ENCODE measurements at places on chromosomes 4 and X.

- no peak for DNase-seq
Measured at GRCh38 chr4:69849297-69849696, 10.6 kb downstream of the SULT1E1 start.

DNA sequence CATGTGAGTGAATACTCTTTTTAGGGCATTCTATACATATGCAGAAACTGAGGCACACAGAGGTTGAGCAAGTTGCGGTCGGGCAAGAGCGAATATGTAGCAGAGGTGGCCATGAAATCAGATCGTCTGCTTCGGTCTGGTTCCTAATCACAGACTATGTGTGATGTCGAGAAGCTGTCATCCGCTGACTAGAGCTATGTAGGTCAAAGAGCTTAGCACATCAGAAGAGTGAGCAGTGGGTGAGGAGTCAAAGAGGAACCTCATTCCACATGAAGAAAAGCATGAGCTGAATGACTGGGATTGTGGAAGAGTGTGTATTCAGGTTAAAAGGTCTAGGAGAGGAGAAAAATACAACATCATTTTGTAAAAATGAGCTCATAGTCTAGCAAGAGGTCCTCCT lies 19.0 kb downstream of the GAB3 start:
- DNase-seq = peak; percentile 22

DNA sequence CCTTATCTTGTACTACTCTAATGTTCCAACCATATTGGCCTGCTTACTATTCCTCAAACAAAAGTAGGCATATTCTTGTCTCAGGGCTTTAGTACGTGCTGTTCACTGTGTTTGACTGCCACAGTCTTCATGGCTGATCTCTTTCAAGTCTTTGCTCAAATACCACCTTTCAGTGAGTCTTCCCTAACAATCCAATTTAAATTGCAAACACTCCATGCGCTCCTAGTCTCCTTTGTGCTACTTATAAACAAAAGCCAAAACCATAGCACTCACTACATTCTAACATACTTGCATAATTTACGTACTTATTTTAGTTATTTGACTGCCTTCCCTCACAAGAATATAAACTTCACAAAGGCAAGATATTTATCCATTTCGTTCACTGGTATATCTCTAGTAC lies 1.7 kb upstream of the ART3 start:
- DNase-seq = no peak

DNA sequence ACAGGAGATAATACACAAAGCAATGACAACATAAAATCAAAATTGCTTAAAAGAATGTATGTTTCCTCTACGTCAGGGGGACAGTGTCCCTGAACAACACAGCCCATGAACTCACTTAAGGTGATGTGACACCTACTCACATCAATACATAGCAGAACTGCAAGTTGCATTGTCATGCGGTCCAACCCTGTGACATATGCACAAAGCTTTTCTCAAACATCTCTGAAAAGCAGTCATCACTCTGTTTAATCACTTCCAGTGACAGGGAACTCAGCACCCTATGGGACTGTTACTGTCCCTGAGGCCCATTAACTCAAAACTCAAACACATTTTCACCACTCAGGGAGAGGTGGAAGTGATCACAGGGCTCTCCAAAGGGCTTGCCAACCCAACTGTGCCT lies 2.4 kb downstream of the STX18 start:
- DNase-seq = no peak

- no peak for DNase-seq
Measured at GRCh38 chr4:81173213-81173612, 41.8 kb downstream of the PRKG2 start.

DNA sequence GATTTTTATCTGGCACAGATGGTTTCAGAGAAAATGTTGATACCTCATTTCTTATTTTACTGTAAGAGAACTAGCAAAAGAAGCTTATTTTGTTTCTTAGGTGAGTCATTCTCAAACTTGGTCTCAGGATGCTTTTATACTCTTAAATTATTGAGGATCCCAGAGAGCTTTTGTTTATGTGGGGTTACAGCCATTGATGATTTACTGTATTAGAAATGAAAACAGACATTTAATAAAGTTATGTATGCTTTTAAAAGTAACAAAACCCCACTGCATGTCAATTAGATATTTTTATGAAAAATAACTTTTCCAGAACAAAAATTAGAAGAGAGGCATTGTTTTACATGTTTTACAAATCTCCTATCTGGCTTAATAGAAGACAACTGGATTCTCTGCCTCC lies 12.1 kb downstream of the USP9X start:
- no peak for DNase-seq

- DNase-seq = no peak
Measured at GRCh38 chrX:63922221-63922620, 137.2 kb upstream of the ARHGEF9 start.

DNA sequence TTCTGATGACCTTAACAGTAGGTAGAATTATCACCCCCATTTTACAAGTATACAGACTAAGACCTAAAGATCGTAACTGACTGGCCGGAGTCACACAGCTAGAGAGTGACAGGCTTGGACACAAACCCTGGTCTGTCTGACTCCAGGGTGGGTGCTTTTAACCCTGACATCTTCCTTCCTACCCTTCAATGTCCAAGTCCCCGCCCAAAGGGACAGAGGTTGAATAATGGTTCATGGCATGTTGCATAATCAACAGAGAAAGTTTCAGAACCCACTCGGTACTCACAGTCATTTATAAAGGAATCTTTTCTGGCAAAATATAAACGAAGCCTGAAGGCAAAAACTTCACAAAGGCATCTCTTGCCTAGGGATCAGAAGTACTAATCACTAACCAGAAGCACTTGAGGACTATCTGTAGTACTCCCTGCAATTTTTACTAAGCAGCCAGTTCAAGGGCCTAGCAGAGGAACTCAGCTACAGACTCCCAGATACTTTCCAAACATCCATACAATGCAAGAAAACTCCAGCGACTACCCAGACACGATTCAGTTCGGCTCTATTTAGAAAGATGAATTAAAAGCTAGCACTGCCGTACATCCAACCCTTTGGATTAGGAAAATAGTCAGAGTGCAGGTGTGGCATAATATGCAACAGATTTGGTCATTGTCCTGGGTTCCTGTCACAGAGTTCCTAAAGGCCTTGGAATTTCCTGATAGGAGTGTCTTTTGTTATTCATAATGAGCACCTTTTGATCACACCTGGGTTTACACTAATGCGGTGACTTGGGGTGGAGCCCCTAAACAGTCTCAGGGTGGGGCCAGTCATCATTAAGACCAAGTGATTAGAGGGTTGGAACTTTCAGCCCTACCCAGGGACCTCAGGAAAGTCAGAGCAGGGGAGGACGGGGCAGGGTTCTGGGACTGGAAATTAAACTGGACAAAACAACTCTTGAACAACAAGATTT lies 44.0 kb downstream of the RELL1 start:
- no peak for DNase-seq

DNA sequence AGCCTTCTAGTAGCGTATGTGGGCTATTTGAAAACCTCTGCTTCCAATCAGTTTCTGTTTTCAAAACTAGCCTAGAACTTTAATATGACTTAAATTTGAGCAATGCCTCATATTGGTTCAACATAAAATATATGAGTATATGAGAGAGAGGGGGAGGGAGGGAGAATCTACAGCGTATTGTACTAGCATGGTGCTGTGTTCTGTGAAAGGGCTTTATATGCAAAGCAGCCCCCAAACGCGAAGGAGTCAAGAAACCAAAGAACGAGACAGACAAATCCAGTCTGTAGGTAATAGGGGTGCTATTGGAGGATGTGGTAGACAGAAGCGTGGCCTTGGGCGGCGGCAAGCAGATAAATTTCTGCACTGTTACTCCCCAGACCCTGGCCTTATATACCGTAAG lies 784 bp upstream of the ANXA5 start:
- no peak for DNase-seq

DNA sequence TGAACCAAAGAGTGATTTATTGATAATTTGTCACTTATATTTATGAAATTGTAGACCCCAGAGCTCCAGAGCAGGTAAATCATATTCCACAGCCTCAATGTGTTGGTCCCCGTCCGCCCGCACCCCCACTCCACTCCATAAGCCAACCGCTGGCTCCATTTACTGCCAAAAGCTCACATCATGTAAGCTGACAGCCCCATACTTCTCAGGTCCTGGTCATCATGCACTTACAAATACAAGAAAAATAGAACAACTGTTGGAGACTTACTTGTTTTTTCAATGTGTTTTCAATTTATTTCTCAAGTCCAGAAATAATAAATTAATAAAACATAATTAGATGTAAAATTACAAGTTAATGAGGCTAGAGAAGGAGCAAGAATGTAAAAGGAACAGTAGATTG lies 235.7 kb upstream of the HAND2 start:
- no peak for DNase-seq

DNA sequence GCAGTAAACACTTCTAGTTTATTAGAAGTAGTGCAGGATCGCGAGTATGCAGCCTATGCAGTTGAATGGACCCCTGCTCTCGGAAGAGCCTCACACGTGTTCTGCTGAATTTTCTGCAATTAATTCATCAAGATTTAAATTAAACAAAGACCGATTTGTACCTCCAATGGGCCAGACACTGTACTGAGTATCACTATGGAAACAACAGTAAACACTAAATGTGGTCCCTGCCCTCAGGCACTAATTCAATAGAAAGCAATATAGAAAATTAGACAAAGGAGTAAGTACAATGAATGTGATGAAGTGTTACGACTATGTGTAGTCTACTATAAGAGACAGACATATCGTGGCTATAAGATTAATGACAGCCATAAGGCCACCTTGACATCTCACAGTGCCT lies 740.3 kb upstream of the FRG1 start:
- DNase-seq = no peak

DNA sequence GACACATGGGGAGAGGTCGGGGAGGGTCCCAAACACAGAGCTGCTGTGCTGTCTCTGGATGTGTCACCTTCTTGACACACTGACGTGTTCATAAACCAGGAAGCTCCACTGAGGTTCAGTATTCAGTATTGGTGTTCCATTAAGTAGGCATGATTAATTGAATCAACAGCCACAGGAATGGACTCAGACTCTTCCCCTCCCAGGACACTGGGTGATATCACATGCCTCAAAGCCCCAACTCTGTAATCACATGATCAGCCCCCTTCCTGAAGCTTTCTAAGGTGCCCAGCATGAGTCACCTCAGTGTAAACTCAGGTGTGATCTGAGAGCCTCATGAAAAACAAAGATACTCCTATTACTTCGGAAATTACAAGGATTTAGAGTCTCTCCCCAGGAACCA lies 21.1 kb upstream of the HNRNPD start:
- DNase-seq = no peak

- no peak for DNase-seq
Measured at GRCh38 chrX:15864023-15864422, 9.4 kb upstream of the AP1S2 start.

GRCh38 chr4:3401436-3402171 lies 40.2 kb upstream of the HGFAC start:
- no peak for DNase-seq

DNA sequence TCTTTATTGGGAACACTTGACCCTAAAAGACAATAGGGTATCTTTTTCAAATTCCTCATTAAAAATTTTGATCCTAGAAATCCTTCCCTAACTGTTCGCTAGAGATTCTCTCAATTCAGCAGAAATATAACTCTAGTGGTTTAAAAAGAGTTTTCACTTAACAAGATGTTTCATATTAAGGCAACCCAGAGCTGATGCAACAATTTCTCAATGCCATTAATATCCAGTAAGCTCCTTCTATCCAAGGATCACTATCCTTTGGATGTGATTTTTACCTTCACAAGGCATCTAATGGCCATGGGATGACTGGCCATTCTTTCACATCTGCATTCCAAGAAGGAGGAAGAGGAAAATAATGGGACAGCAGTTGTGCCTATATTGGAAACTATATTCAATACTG lies 183.4 kb downstream of the ANKRD50 start:
- DNase-seq = no peak

DNA sequence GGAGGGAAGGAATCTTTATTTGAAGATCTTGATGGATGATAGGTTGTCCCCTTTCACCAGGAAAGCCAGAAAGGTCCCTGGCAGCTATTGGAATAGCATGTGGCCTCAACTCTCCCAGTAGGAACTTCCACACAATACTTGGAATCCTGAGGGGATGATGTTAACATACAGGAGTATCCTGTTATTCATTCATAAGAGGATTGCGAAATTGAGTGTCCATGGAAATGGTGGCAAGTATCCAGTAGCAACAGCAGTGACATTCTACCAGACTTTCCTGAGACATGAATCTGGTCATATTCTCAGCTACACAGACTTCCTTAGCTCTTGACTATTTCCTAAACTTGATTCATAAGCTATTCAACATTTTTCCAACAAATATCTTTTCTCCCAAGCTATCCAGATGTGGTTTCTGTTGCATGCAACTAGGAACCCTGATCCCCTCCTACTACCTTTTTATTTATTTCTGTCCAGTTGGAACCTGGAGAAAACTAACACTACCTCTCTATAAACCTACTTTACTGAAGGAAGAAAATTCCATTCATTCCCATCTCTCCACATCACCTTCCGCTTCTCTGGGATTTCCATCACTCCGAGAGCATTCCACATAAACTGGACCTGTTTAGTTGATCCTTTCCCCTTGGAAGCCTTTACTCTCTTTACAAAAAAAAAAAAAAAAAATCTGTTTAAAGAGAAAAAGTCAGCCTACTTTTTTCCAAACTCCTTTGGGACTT lies 101.8 kb downstream of the ANXA5 start:
- DNase-seq = no peak

GRCh38 chr4:23297327-23297726 lies 592.5 kb downstream of the PPARGC1A start:
- DNase-seq = peak; percentile 7

DNA sequence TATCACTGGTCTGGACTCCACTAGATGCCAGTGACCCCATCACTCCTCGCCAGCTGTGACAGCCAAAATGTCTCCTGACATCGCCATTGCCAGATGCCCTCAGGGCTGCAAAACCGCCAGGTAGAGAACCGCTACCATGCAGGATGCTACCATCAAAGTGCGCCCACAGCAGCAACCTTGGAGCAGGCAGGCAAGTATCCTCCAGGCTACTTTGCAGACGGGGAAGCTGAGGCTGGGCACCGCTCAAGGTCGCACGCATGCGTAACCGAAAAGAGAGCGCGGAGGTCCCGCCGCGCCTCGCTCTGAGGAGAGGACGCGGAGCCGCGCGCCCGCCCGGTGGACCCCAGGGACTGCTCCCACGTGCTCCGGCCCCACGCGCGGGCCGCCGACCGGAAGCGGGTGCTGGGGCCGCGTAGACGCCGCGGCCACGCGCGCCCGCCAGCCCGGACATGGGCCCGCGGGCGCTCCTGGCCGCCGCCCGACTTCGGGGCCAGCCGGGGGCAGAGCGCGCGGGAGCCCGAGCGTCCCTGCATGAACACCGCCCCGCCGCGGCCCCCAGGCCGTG lies at the start of gene STS:
TSS of gene STS (plus strand) at position 300 of the 565 bp plus-strand sequence. CDS start 105,488 bp downstream, outside the sequence.
- peak; percentile 54 for DNase-seq

DNA sequence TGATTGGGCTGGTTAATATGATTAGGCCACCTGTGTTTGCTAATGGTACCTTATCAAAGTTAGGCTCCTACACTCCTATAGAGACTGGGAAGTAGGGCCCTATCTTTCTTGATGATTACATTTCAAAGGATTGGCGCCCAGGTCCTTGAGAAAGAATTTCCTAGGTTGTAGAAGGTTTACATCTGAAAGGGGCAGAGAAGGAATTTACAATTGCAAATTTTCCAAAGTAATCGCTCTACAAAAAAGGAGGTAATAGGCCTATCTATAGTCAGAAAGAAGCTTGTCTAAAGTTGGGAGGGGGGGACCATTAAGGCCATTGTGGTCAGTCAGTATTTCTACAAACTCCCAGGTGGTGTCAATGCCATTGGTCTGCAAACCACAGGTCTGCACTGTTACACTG lies 638.4 kb downstream of the IL1RAPL1 start:
- DNase-seq = no peak

- DNase-seq = no peak
Measured at GRCh38 chrX:137567682-137568232, 1.8 kb downstream of the ZIC3 start.

GRCh38 chr4:15506464-15506863 lies 36.8 kb downstream of the CC2D2A start:
- no peak for DNase-seq

Measured in WERI-Rb-1 (cell line).